ENCODE measurements at places on chromosomes 2 and 18.

- DNase-seq = no peak
Measured at GRCh38 chr18:44392933-44393332, 287.8 kb upstream of the SETBP1 start.

- no peak for DNase-seq
Measured at GRCh38 chr2:232636788-232637420, 3.5 kb downstream of the EFHD1 start.

GRCh38 chr2:18546567-18546966 lies 13.9 kb downstream of the RDH14 start:
- DNase-seq = no peak

DNA sequence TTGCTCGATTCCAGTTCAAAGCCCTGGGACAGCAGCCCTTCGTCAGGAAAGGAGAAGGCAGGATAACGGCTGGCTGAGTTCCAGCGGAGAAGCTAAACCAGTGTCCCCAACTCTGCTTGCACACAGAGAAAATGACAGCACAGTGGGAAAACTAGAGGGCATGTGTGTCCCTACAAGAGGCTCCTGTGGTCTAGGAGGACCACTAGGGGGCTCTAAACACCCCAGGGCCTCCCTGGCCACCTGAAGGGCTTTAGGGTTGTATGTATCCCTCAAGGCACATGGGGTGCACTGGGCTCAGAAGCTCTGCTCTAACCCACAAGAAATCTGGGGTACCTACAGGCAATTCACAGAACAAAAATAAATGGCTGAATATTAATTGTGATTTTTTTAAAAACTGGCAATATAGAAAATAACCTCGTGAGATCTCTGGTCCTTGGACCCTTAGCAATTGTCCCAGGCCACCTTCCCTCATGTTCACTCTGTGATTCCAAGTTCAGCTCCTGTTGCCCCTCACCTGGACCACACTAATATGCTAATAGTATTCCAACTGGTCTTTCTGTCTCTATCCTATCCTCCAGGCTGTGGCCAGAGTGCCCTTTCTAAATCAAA lies 17.5 kb downstream of the STAT1 start:
- DNase-seq = no peak

DNA sequence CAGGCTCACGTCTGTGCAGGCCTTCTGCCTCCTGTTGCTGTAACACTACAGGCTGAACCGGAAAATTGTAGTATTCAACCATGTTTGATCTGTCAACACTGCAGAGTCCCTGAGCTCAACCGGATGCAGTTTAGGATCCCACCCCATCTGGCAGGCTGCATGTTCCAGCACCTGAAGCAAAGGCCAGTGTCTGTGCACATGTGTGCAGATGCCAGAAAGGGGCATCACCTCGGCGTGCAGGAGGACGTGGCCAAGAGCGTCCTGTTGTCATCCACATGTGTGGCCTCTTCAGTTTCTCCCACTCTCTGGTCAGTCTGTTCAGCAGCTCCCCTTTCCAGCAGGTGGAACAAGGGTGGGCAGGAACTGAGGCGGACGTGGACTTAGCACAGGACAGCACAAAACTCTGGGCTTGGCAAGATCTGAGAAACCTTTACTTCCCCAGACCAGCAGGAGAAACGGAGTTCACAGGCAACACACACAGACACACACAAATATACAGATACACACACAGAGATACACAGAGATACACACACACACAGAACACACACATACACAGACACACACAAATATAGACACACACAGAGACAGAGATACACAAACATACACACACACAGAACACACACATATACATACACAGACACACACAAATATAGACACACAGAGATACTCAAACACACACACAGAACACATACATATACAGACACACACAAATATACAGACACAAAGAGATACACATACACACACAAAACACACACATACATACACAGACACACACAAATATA lies 111.3 kb downstream of the NDUFA10 start:
- no peak for DNase-seq

- DNase-seq = no peak
Measured at GRCh38 chr2:55729136-55729685, 35.6 kb upstream of the PNPT1 start.

GRCh38 chr2:88038263-88039105 lies 17.1 kb downstream of the KRCC1 start:
- DNase-seq = no peak

DNA sequence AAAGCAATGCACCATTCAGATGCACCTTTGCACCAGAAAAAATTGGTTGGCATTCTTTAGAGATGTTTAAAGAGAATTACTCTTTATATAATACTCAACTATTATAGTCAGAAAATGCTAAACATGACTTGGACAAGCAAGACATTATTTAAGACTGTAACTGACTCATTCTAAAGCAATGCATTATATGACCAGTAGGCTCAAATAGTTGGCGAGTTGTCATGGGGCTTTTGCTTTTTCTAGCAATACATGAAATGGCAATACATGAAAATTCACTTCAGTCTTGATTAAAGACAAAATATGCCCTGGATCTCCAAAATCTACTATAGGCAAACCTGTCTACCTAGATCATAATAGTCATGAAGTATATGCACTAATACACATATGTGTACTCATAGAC lies 216.9 kb upstream of the VWC2L start:
- DNase-seq = no peak

- DNase-seq = no peak
Measured at GRCh38 chr2:219128396-219128795, 32.2 kb downstream of the NHEJ1 start.

DNA sequence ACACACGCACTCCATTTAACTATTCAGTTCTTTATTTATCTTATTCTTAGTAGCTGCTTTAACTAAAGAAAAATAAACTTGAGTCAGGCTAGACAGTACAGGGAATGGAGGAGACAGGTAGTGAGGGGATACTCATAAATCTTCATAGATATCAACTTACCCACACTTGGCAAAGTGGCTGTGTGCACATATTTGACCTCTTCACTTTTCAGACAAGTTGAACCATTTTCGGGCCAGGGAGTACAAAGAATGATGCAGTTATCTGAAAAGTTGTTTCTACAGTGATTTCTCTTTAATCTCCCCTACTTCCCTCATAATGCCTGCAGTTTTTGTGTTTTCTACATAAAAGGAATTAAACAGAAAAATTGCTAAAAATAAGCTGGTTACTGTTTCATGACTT lies 307.5 kb downstream of the GULP1 start:
- no peak for DNase-seq

DNA sequence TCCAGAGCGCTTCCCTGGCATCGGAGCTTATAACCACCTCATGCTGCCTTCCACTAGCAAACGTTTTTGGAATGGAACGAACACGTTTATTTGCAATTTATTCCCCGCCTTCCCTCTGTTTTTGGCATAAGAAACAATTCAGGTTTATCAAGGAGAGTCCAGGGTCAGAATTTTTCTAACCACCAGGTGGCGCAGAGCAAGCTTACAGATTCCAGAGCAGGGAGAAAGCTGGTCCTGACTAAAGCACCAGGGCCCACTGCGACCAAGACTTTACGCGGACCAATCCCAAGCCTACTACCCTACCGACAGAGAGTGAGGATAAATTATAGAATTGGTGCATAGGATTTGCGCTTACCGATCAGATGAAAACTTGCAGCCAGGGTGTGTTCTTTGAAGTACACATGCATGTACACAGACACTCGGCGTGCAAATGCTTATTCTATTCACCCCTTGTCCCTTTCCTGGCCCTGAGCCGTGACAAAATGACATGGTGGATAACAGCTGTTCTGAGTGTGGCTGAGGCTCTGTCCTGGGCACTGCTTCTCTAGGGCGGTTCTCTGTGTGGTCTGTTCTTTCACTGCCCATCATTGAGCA lies 34.7 kb downstream of the NAPG start:
- no peak for DNase-seq

GRCh38 chr2:43612944-43613343 lies 17.1 kb upstream of the THADA start:
- DNase-seq = no peak

DNA sequence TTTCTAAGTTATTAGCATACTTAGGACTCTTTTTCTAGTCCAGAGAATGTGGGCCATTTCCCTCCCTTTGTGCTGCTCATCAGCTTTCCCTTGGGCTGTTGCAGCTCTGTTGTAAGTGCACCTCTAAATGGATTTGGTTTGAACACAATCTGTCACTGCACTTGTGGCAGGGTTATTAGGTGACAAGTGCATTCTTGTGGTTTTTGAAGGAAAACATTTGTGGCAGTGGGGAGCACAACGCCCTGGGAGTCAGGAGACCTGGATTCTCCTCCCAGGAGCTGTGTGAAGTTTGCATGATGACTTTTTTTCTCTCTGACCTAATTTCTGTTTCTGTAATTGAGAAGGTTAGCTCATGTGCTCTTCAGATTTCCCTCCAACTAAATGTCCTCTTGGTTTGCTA lies 630.9 kb upstream of the FAM98A start:
- no peak for DNase-seq

GRCh38 chr2:98706591-98706990 lies 24.3 kb downstream of the MGAT4A start:
- DNase-seq = no peak

- no peak for DNase-seq
Measured at GRCh38 chr18:57439609-57439968, 4.4 kb downstream of the ONECUT2 start.

DNA sequence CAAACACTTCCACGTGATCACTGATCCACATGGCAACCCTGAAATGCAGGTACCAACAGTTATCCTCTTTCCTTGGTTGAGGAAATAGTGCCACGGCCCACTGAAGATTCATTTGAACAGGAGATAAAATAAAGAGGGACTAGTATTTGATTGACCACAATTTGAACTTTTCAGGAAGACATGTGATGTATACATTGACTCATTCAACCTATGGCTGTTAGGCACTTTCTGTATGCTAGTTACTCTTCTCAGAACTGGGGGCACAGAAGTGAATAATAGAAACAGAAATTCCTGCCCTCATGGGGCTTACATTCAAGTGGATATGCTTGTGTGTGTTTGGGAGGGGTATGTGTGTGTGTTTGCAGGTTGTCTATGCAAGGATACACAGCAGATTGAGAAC lies 199.6 kb downstream of the PRKCE start:
- DNase-seq = no peak

DNA sequence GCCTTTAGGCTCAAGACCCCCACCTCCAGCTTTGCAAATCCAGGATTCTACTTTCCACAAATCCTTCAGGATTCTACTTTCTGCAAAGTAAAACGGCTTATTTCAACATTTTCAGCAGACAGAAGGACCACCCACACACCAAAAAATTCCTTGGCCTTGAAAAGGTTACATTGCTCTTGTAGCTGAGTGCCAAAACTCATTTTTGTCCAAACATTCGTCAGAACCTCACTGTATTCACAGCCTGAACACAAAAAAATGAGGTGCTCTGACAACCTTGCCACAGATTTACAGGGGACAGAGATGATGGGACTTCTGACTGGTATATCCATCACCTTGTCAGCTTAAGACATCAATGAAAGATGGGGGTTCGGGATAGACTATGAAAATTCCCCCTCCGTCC lies 63.0 kb upstream of the COX7A2L start:
- DNase-seq = no peak

DNA sequence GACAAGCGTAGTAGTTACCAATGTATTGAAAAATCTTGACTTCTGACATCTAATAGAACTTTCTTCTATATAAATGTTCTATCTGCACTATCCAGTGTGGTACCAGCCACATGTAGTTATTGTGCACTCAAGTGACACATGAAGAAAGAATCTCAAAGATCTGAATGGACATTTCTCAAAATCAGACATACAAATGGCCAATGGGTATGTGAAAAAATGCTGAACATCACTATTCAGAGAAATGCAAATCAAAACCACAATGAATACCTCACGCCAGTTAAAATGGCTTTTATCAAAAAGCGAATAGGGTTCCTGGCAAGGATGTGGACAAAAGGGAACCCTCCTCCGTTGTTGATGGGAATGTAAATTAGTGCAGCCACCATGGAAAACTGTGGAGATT lies 37.5 kb upstream of the SMCHD1 start:
- no peak for DNase-seq

- no peak for DNase-seq
Measured at GRCh38 chr2:108316461-108317258, 28.0 kb downstream of the SULT1C2 start.

- DNase-seq = no peak
Measured at GRCh38 chr2:239668042-239668441, 267.2 kb upstream of the HDAC4 start.

GRCh38 chr2:154402213-154402612 lies 296.3 kb upstream of the KCNJ3 start:
- no peak for DNase-seq

DNA sequence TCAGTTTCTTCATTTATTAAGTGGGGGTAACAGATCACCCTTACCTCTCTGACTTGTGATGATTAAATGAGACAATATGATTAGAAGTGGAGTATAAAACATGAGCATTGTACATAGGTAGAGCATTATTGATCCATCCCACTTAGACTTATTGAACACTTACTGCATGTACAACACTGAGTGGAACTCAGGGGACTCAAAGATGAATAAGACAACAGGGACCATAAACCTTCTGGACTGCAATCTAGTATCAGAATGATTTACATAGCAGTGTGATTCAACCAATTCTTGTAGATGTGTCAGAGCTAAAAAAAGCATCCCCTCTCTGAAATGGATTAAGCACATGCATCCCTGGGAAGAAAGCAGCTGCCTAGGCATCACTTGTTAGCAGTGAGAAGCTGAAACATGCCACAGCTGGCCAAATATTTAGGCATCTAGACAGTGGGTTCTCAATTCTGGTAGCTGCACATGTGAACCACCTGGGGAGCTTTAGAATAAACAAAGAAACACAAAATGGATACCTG lies 111.5 kb downstream of the CYRIA start:
- no peak for DNase-seq

DNA sequence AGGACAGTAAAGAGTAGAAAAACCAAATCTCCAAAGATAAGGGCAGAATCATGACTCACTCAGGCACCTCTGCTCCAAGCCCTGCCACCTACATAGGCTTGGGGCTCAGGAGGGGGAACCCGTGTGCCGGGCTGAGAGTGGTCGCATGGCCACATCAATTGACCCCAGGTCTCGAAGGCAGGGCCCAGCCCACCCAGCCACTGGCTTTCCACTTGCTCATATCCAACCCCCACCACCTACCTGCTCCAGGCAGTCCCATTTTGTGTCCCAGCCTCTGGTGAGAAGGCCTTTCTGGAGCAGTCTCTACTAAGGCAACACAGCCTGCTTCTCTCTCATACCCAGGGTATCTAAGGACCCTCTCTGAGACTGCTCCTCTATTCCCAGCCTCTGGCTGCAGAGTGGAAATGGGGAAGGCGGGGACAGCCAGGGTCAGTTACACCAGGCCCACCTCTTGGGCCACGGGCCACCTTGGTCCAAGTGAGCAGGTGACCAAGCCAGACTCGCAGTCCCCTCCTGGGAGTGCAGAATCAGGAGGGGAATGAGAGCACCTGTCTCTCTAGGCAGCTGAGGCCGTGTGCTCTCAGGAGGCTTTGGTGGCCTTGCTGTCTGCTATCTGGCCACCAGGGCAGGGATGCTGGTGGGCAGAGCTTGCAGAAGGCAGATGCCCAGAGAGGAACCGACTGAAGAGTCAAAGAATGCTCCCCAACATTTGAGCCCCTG lies 20.8 kb downstream of the TFCP2L1 start:
- DNase-seq = no peak

Measured in stimulated activated CD8-positive, alpha-beta memory T cell treated with anti-CD3 and anti-CD28 coated beads, Interleukin-4, amount 100 ng/mL, for 1 hour (primary cell).